ENCODE measurements at places on chromosomes 3 and 15.

DNA sequence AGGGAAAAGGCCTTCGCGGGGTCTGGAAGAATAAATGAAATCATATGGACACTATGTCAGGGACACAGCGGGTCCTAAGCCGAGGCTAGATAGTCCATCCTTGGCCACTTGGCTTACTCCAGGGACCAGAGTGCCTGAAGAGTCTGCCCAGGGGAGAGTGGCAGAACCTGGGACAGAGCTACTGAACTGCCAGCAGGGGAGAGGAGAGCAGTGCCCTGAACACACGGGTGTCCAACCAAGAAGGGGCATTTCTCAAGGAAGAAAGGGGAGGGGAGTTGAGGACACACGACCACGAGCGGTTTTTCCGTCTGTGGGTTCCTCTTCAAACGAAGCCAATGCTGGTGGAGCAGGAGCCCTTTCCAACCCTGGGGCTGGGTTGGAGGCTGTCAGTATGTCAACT, 1.0 kb downstream of the ACAN start:
- no peak for DNase-seq

DNA sequence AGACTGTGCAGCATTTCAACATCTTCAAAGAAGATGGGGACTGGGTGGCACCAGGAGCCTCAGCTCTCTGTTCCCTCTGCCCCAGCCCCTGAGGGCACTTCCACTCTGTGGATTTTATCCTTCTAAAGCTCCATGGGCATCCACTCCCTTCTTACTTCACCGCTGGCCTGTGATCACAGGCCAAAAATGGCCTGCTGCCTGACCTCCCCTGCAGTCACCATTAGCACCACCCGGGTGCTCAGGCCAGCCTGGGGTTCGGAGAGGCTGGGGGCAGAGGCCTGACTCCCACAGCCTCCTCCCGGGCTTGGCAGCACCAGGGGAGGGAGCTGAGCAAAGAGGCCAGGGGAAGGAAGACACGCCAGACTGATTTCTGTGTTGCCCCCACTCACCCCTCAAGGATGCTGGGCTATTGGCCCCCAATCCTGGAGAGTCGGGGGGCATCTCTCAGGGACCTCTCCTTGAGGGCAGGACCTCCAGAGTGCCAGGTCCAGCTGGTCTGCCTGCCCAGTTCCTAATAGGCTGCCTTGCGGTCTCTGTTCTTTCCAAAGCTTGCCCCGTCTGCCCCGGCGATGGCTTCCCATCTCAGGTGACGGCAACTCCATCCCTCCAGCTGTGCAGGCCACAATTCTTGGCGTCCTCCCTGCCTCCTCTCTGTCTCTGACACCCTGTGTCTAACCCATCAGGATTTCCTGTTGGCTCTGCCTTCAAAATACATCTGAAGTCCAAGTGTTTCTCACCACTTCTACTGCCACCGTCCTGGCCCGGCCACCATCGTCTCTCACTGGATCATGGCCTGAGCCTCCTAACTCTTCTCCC, 67.1 kb downstream of the EXOG start:
- no peak for DNase-seq

- DNase-seq = no peak
These were observed 253.7 kb downstream of the PLCL2 start for GRCh38 chr3:17138246-17139039.

- DNase-seq = no peak
These were observed 727.1 kb upstream of the NECTIN3 start for GRCh38 chr3:110344487-110344886.

GRCh38 chr3:66702126-66702525, 201.3 kb upstream of the LRIG1 start:
- DNase-seq = no peak

DNA sequence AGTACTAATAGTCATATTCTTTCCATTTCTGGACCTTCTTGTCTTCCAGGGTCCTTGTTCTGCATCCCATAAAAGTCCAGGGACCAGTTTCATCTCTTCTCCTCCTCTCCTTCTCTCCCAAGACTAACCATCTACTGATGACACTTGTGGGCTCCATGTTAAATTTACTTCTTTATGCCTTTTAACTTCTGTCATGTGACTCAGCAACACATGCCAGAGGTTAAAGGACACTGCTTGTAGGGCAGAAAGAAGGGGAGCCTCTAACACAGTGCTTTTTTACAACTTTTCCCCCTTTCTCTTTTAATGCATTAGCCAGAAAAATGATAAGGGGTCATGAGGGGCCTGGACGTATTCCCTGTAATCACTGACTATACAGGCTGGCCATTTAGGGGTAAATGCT, 10.0 kb downstream of the SH3GL3 start:
- no peak for DNase-seq

DNA sequence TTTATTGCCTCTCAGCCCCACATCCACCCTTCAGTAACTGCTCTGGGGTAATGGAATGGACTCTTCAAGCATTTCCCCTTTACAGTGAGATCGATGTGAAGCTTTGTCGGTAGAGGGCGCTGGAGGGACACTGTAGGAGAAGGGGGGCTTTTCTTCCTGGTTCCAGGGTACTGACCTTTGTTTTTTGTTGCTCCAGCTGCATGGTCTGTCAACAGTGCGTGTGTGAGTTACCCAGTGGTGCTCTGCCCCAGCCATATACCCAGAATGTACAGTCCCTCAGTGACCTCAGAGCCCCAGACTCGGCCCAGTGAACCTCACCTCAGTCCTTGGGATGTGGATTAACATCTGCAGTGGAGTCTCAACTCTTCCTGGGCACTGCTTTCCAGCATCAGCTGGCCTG, 180.3 kb upstream of the TSC22D2 start:
- DNase-seq = peak; percentile 4

GRCh38 chr15:35843498-35843897, 297.5 kb upstream of the DPH6 start:
- DNase-seq = no peak

GRCh38 chr15:75738014-75738646, 25.5 kb upstream of the CSPG4 start:
- no peak for DNase-seq

DNA sequence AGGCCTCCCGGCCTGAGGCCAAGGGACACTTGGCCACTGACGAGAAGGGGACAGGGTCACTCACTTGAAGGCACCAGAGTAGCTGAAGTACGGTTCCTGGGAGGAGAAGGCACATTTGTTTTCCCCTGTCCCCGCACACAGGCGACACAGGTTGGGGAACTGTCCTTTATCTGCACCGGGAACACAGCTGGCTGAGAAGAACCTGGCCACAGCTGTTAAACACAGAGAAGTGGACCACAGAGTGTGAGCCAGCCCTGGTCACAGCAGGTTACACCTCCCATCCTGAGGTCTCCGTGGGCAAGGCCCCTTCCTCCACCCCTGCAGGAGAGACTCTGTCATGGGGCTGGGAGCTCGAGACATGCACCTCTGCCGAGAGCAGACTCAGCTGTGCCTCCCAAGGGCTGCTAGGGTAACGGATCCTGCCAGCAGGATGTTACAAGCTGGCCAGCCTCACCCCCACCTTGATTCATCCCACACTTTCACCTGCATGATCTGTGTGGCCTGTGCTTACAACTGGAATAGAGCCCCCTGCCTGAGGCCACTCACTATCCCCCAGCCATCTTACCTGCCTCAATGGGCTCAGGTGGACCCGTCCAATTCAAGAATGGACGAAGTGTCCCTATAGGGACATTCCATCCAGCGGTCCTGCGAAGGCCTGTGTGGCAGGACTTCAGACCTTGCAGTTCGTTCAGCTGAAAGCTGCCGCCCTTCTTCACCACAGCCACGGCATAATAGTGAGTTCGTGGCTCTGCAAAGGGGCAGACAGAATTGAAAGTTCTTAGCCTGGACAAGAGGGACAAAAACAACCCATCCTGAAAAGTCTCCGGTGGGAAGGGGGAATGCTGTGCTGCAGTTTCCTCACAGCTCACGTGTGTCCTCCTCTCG, 9.2 kb downstream of the LTF start:
- no peak for DNase-seq
